ENCODE measurements at places on chromosomes 4 and X.

GRCh38 chr4:8308144-8308543 lies 38.6 kb downstream of the HTRA3 start:
- no peak for DNase-seq

GRCh38 chrX:25108481-25108880 lies 92.7 kb upstream of the ARX start:
- DNase-seq: no peak

DNA sequence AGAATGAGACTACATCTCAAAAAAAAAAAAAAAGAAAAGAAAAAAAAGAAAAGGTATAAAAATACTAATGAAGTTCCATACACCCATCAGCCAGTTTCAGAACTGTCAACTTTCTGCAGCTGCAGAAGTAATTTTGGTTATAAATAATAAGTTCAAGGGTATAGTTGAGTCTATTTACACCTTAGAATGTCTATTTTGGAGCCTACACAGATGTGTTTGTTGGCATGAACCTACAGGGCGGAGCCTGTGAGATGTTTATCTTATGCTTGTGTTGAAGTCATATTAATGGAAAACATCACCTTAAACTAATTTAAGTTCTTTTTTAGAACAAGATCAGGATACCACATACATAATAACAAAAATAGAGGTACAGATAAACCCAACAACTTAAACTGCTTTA lies 85.8 kb downstream of the RAPGEF2 start:
- DNase-seq: no peak

DNA sequence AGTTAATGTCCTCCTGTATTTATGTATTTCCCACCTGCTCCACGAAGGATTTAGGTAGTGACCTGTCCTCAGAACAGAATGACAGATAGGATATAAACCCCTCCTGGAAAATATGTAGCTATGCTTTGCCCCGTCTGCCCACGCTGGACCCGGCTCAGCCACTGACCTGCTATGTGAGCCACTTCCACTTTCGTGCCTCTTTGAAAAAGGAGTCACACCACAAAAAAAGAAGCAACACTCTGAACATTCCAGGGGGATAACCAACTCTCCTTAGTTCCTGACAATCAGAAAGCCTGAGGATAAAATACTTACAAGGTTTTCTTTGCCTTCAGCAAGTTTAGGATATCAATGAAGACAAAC lies 11.1 kb downstream of the ACSL1 start:
- DNase-seq: no peak

- DNase-seq: no peak
These were observed 333.3 kb upstream of the DDX53 start for GRCh38 chrX:22666441-22666840.

DNA sequence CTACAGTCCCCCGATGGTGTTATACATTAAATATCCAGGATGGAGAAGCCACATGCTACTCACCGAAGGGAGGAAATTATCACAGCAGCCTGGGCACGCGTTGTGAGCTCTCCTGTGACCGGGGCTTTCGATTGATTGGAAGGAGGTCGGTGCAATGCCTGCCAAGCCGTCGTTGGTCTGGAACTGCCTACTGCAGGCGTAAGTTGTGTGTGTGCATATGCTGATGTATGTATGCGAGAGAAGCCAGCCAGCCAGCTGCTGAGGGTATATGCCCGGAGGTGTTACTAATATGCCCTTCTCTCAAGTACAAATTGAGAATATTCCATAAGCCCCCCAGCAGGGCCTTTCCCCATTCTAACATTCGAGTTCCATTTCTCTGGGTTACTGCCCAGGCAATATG lies 18.2 kb downstream of the SRPX2 start:
- DNase-seq: no peak

GRCh38 chr4:183411291-183411861 lies 33.1 kb upstream of the CDKN2AIP start:
- no peak for DNase-seq

- no peak for DNase-seq
These were observed 11.2 kb upstream of the KDR start for GRCh38 chr4:55136634-55137033.

GRCh38 chr4:2787230-2788100 lies 5.4 kb upstream of the SH3BP2 start:
- DNase-seq: no peak

- no peak for DNase-seq
These were observed 26.8 kb downstream of the PPP2R2C start for GRCh38 chr4:6445403-6446129.

GRCh38 chr4:104975617-104976016 lies 171.1 kb upstream of the TET2 start:
- no peak for DNase-seq

- no peak for DNase-seq
These were observed 83.0 kb upstream of the TACR3 start for GRCh38 chr4:103802766-103803165.

DNA sequence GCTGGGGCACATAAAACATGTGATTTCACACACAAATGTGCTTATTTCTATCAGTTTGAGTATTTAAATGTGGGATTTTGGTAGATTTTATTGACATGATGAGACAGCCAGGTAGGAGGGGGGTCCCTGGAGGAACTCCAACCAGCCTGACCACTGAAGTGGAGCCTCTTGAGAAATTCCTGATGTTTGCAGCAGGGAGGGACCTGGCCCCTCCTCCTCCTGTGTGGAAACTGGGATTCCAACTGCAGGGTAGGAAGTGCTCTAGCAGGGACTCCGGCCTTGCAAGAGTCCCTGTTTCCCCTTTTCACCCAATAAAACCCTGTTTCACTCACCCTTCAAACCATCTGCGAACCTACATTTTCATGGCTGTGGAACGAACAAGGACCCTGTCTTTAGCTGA lies 2224.0 kb upstream of the AGA start:
- no peak for DNase-seq

- DNase-seq: no peak
These were observed 538.2 kb downstream of the DMD start for GRCh38 chrX:32673193-32673592.

- no peak for DNase-seq
These were observed 170.3 kb upstream of the PUDP start for GRCh38 chrX:7318241-7318640.

DNA sequence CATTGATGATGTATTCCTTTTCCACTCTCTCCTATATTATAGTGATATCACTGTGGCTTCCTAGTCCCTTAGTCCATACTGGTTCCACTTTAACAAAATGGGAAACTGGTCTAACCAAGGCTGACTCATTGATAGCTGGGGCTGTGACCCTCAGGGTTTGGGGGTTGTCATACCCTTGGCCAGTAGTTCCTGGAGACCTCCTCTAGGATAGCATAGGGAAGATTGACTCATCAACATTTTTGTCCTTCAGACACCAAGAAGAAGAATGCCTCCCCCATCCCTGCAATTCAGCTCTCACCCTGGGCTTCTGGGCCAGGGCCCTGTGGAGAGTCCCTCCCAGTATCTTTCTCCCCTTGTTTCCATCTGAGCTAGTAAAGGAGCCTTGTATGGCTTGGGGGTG lies 68.8 kb upstream of the PRPS1 start:
- DNase-seq: no peak

DNA sequence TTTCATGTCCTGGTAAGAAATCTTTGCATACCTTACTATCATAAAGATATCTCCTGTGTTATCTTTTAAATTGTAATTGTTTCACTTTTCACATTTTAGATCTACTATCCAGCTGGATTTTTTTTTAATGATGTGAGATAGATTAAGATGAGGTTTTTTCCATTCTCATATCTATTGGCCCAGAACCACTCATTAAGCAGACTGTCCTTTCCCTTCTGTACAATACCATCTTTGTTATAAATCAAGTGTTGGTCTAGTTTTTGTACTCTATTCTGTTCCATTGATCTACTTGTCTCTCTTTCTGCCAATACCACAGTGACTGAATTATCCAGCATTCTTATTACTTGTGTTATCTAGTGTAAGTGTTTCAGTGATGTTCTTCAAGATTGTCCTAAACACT lies 131.6 kb upstream of the TRIM2 start:
- DNase-seq: no peak

DNA sequence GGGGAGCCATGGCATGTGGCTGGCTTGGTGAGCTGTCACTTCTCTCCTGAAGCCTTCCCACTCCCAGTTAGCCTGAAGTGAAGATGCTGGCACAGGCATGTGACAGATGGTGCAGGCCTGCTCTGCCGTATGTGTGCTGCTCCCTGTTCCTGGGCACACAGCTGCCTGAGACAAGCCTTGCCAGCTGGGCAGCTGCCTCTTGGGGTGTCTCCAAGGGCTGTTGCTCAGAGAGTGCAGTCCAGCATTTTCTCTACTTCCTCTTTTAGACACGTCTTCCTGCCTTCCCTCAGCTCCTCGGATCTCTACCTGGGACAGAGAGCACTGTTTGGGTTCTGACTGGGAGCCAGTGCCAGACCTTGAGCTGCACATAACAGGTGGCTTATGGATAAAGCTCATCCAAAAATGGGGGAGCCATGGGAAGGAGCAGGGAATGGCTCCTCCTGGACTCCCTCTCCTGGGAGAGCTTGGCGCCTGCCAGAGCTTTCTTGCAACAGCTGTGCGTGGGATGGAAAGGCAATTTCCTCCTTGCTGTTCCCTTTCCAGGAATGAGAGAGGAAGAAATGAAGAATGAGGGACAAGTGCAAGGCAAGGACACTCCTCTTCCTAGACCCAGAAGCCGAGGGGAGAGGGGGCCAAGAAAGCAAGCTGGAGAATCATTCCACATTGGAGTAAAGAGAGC lies 132.9 kb downstream of the MSL3 start:
- no peak for DNase-seq

GRCh38 chr4:102574317-102574716 lies 73.2 kb downstream of the NFKB1 start:
- no peak for DNase-seq

DNA sequence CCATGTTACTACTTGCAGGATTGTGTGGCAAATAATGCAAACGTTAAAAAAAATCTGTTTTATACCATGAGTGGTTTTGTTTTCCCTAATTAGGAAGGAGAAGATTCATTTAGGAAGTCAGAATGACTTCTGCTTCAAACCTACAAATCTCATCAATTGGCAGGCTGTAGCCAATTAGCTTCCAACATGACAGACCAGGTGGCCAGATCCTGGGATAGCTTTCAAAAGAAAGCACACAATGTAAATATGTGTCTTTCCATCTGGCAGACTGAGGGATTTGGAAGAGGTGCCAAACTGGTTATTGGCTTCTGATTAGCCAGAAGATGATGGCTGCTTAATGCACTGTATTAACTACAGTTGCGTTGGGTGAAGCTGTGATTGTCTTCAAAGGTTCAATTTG lies 432.8 kb downstream of the ANKRD50 start:
- DNase-seq: no peak

DNA sequence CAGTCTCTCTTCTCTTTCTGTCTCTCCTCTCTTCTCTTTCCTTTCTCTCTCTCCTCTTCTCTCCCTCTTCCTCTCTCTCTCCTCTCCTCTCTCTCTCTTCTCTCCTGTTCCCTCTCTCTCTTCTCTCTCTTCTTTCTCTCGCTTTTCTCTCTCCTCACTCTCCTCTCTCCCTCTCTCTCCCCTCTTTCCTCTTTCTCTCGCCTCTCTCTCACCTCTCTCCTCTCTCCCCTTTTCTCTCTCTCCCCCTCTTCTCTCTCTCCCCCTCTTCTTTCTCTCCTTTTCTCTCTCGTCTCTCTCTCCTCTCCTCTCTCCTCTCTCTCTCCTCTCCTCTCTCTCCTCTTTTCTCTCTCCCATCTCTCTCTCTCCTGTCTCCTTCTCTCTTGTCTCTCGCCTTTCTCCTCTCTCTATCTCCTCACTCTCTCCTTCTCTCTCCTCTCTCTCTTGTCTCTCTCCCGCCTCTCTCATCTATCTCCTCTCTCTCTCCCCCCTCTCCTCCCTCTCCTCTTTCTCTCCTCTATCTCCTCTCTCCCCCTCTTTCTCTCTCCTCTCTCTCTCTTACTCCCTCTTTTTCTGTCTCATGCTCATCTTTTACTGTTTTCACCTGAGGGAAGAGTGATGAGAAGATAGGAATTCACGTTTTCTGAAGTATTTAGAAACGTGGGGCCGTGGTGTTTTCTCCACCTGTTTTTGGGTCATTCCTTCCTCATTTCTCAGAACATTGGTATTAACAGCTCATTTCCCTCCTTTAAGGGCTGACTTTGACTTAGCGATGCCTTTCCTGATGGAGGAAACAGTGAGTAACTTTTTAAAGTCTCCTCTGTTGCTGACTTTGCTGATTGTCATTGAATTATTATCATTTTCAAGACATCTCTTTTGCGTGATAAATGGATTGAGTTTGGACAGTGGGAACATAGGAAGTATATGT lies 80.6 kb upstream of the CD99 start:
- DNase-seq: no peak

GRCh38 chr4:661231-661630 lies 12.8 kb downstream of the ATP5ME start:
- no peak for DNase-seq

GRCh38 chrX:20252381-20253231 lies 14.1 kb downstream of the RPS6KA3 start:
- peak; percentile 30 for DNase-seq

- DNase-seq: no peak
These were observed 267.3 kb downstream of the DCTD start for GRCh38 chr4:182649698-182650477.

DNA sequence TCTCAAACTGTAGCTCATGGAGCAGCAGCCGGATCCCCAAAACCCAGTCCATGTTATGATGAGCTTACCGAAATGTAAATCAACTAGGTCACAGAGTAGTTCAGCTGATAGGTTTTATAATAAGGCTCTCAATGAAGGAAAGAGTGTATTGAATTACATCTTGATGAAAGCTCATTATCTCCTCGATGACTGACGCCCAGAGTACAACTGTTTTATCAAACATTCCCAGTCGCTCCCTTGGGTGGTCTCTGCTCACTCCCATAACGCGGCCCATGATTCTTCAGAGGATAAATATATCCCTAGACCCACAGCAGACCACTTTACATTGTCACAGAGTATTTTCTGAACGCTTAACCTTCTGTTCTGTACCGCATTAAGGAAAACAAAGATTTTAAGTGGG lies 452.3 kb upstream of the GALNT7 start:
- no peak for DNase-seq

DNA sequence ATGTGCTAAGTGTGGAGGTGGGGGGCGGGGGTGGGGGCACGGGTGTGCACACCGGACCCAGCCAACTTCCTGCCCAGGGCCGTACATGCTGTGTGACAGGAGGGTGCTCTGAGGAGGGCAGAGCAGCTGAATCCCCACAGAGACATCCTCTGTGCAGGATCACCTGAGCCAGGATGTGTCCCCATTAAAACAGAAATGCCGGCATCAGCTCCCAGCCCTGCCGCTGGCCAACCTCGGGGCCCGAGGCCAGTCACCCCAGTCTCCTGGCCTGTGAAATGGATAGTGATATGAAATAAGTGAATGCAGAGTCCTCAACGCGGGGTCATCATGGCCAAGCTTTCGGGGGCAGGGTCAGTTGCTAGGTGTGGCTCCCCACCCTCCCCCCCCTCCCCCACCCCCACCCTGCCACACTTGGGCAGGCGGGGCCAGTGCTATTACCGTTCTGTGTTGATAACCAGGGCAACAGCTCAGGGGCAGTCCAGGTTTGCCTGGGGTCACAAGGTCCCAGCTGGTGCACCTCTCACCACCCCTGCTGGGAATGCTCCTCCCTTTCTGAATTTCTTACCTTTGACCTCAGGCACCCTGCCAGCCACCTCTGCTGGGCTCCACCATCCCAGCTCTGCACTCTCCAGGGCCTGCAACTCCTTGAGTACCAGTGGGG lies 227.2 kb upstream of the PSAPL1 start:
- no peak for DNase-seq
